ENCODE measurements at places on chromosomes 13 and 19. TPM values are rescaled to one million over a fixed set of nuclear protein-coding genes. Genes with fewer than 3 reads are reported as not detected.

CACNA1A gene
- 0.85 TPM for total RNA-seq

RAB4B gene
- total RNA-seq = 97.8 TPM

CRB3 gene
- 0.59 TPM for total RNA-seq

GTPBP3 gene
- 27.7 TPM for total RNA-seq

CEBPG gene
- total RNA-seq = 23.9 TPM

ZSCAN1 gene
- not detected for total RNA-seq

SIAH3 gene
- not detected for total RNA-seq

RFPL4AL1 gene
- total RNA-seq = not detected

PRODH2 gene
- not detected for total RNA-seq

HOMER3 gene
- not detected for total RNA-seq

ZFP30 gene
- 7.8 TPM for total RNA-seq

DNA sequence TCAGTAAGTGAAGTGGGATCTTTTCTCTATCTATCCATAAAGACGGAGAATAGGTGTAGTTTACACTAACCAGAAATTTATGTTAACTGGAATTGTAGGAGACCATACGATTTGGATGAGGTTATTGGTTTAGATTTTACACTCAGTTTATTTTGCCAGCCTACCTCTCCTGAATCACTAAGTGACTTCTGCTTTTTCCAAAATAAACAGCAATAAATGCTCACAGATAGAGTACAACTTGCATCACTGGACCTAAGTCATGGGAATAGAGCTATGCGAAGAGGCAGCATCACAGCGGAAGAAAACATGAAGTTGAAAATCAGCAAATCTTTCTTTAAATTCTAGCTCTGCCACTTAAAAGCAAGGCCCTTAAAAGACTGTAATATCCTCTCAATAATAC is 781.0 kb downstream of the LIG4 start:
- no peak for DNase-seq

GRCh38 chr13:98208606-98209005 is 31.5 kb upstream of the RNF113B start:
- no peak for DNase-seq

- peak; percentile 56 for DNase-seq
Observed at GRCh38 chr13:25574437-25575411, 202.9 kb downstream of the ATP8A2 start.

- no peak for DNase-seq
Observed at GRCh38 chr19:38409631-38410133, 6.8 kb downstream of the FAM98C start.

- DNase-seq = no peak
Observed at GRCh38 chr13:43139211-43139610, 115.8 kb downstream of the DNAJC15 start.

DNA sequence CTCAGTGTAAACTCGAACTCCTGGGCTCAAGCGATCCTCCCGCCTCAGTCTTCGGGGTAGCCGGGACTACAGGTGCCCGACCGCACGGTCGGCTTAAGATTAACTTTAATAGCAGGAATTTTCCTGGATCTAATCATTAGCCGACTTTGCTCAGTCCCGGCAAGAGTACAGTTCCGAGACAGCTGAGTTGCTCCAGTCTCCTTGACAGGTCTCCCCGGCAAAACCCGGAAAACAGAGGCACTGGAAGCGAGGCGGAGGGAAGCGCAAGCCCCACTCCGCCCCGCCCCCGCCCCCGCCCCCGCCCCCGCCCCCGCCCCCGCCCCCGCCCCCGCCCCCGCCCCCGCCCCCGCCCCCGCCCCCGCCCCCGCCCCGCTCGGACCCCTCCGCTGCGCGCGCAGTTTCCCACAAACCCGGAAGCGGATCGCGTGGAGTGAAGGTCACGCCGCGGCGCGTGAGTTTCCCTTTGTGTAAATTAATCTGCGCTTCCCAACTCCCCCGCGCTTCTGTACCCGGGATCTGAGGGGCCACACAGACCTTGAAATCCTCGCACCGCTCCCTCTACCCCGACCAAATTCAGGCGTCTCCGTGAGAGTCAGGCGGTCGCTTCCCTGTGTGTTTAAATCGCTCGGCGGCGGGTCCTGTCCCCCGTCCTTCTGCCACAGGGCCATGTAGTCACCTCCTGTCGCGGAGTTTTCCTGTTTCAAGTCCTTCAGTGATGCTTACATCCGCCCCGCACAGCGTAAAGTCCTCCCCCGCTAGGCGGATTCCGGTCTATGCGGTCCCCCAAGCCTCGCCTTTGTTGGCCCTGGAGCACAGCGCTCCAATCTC is at the start of gene ZNF480:
Gene ZNF480 (plus strand): TSS at position 397 of the 828 bp plus-strand sequence. CDS start 3,244 bp downstream, outside the sequence.
- peak; percentile 87 for DNase-seq

- no peak for DNase-seq
Observed at GRCh38 chr13:76828316-76828741, 57.9 kb downstream of the KCTD12 start.

DNA sequence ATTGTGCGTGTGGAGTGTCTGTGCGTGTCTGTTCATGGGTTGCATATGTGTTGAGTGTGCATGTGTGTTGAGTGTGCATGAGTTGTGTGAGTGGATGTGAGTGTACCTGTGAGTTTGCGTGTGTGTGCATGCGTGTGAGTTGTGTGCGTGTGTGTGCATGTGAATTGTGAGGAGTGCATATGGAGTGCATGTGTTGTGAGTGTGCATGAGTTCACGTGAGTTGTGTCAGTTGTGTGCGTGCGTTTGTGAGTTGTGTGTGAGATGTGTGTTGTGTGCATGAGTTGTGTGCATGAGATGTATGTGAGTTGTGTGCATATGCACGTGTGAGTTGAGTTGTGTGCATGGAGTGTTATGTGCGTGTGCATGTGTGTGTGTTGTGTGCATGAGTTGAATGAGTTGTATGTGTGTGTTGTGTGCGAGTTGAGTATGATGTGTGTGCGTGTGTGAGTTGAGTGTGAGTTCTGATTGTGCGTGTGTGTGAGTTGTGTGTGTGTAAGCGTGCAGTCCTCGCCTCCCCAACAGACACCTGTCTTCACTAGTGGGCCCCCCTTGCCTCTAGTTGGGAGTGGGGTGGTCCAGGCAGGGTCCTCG is 29.3 kb downstream of the TFDP1 start:
- DNase-seq = no peak

DNA sequence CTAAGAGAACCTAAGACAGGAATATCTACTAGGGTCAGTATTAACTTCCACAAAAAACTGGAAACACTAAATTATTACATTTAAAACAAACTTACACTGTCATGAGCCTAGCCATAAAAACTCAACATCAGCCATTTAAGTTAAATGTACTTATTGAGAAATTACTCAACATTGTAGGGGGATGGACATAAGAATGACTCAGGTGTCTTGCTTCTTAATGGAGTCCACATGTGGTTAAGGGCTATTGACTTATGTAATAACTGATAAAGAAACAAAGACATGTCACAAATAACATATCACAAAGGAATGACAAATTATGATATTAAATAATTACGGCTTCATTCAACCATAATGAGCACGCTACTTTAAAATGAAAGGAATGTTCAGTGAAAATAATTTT is 36.2 kb downstream of the CLDN10 start:
- DNase-seq = no peak

- peak; percentile 6 for DNase-seq
Observed at GRCh38 chr13:99992949-99993351, 11.4 kb downstream of the ZIC2 start.

DNA sequence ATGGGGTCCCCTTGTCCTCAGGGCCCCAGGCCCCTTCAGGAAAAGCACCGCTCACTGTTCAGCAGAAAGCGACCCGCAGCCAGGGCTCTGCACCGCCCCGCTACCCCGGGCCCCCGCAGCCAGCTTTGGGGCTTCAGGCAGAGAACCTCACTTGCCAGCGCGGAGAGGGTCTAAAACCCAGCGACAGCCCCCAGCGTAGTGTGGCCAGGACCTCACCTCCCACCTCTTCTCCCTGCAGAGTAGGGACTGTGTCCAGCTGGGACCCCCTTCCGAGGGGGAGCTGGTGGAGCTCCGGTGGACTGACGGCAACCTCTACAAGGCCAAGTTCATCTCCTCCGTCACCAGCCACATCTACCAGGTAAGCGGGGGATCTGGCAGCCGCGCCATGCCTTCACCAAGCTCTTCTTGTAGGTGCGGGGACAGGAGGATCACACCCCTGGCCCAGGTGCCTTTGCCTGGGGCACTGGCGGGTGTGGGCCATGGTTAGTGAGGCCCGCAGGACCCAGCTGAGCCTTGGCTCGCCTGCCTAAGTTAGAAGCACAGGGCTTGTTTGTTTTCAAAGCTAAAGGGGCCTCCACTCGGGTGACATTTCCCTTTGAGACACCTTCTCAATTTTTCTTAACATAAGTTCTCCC is 175.7 kb downstream of the KDM4B start:
- no peak for DNase-seq
